ENCODE measurements at places on chromosomes 6 and 20.

DNA sequence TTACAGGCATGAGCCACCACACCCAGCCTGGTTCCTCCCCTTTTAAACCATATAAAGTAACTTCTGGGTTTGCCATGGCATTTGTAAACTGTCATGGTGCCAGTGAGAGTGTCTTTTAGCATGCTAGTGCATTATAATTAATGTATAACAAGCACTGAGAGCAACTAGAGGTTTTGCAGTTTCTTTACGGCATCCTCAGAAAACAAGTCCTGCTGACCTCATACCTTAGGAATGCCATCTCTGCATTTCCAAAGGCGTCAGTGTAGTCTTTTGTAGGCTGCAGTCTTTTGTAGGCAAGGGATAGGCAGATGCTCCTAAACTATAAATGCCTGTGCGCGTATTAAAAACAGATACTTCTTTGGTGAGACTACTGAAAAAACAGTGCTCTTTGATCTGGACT, 75.0 kb upstream of the EZR start:
- DNase-seq = no peak

DNA sequence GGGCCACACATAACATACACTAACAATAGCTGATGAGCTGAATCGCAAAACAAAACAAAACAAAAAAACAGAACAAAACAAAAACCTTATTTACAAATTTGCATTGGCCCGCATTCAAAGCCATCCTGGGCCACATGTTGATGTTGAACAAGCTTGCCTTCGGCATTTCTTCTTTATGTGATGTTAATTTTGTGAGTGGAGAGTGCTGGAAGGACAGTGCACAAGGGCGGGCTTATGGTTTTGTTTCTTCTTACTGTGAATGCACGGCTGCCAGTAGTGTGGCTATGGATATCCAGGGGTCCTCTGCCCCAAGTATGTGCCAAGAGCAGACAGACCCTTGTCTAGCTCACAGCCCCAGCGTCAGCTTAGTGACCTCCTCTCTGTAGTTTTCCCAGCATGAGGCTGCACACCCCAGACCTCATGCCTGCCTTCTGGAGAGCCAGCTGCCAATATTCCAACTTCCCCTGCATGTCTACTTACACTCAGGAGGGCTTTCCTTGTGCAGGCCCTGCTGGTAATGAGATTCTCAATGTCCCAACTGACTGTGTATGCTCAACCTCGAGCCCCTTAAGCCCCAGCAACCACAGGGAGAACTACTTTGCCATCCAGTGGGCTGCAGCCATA, 24.9 kb downstream of the ZNF292 start:
- DNase-seq = no peak

GRCh38 chr6:21227486-21227885, 366.1 kb upstream of the SOX4 start:
- no peak for DNase-seq

DNA sequence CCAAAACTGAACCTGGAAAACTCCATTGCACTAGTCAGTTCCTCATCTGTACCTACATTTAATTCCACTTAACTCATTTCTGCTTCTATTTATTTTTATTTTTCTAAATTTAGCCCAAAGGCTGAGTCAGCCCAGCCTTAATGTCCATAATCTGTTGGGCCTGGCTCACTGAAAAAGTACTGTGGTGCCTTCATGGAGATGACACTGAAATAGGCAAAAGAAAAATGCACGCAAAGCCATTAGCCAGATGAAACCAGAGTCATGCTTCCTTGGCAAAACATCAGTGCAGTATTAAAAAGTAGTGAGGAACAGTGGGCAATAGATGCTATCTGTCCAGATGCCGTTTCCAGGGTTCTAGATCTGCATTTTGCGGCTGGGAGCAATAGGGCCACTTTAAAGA, 14.7 kb upstream of the PLCB4 start:
- no peak for DNase-seq

GRCh38 chr20:6295127-6295866, 172.5 kb upstream of the FERMT1 start:
- DNase-seq = no peak

GRCh38 chr6:84501315-84501714, 263.1 kb downstream of the TBX18 start:
- DNase-seq = no peak

GRCh38 chr6:92132457-92132856, 1286.9 kb downstream of the EPHA7 start:
- no peak for DNase-seq
